Endodermal cell (in vitro differentiated cells): ENCODE measurements at places on chromosomes 3 and 15.
A peak's percentile ranks its signal among the peaks of the same experiment; 100 is the strongest.

DNA sequence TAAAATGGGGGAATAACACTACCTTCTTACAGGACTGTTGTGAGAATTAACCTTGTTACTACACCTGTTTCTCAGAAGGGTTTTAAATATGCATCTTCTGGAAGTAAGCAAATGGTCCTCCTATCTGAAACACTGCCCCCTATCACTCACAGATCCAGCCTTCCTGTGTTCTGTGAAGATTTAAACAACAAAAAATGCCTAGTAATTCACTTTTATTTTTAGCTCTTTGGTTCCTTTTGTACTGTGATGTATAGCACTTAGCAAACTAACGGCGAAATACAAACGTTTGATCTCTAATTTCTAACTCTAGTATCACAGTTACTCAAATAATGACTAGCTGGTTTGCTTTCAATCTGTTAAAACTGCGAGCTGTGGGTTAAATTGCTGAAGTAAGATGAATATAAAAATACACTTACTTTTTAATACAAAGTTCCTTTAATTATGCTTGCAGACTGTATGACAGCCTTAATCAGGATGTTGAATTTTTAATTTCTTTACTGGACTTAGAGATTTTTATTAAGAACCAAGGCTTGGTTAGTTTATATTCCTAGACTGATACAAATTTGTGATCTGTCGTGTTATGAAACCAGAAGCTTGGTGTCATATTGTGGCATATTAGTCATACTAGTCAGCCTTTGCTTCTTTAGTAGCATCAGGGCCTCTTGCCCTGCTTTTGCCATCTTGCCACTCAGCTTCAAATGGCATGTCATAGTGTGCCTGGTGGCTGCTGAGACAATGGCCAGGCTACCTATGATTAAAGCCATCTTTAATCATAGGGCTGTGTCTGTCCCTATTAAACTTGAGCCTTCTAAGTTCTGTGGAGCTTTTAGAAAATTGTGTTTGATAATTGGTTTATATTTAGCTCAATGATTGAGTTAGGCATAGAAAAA is 9.2 kb downstream of the EIF3J start:
- H3K4me3 ChIP-seq, result no peak overlapping the region
- no peak overlapping the region for H3K27ac ChIP-seq
- DNase-seq, result no peak
- H3K36me3 ChIP-seq, result peaks cover 51% of the 10 kb centered on the region
- no peaks in the 10 kb centered on the region for H3K4me1 ChIP-seq

GRCh38 chr15:93129702-93130488 is 40.9 kb upstream of the RGMA start:
- DNase-seq, result no peak
- H3K27ac ChIP-seq, result no peak overlapping the region
- H3K27me3 ChIP-seq, result no peaks in the 10 kb centered on the region
- H3K4me1 ChIP-seq, result peaks cover 7% of the 10 kb centered on the region

- H3K4me1 ChIP-seq, result no peaks in the 10 kb centered on the region
- no peak for DNase-seq
- H3K4me3 ChIP-seq, result no peak overlapping the region
- no peak overlapping the region for H3K27ac ChIP-seq
- H3K36me3 ChIP-seq, result no peaks in the 10 kb centered on the region
These were observed 43.8 kb downstream of the SLC2A2 start for GRCh38 chr3:170982733-170983132.

DNA sequence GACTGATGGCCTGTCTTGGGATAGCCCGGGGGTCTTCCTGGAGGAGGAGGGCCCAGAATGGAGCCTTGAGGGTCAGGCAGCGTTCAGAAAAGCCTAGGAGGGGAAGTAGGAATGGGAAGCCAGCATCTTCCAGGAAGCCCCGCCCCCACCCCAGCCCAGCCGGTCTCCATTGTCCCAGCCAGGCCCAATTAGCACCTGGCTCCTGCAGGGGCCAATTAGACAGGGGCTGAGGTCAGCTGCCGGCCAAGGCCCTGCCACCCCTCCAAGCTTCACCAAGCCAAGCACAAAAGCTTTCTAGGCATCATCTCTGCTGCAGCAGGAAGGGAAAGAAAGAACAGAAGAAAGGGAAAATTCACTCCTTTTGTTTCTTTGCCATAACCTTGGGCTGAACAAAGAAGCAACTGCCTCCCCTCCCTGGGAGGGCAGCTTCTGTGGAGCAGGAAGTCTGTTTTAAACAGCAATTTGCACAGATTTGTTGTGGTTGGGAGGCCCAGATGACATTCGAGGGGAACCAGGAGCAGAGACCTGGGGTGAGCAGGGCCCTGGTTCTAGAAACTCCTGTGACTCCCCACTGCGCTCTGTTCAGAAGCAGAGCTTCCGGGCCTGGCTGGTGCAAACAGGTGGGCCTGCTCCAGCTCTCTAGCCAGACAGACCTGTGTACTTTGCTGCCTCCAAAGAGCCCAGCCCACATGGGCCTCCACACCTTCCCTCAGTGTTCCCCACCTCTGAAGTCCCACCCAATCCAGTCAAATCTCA is 47.7 kb downstream of the CYP11A1 start:
- H3K4me1 ChIP-seq, result peaks cover 6% of the 10 kb centered on the region
- peak; percentile 91 for DNase-seq
- H3K27me3 ChIP-seq, result no peaks in the 10 kb centered on the region

DNA sequence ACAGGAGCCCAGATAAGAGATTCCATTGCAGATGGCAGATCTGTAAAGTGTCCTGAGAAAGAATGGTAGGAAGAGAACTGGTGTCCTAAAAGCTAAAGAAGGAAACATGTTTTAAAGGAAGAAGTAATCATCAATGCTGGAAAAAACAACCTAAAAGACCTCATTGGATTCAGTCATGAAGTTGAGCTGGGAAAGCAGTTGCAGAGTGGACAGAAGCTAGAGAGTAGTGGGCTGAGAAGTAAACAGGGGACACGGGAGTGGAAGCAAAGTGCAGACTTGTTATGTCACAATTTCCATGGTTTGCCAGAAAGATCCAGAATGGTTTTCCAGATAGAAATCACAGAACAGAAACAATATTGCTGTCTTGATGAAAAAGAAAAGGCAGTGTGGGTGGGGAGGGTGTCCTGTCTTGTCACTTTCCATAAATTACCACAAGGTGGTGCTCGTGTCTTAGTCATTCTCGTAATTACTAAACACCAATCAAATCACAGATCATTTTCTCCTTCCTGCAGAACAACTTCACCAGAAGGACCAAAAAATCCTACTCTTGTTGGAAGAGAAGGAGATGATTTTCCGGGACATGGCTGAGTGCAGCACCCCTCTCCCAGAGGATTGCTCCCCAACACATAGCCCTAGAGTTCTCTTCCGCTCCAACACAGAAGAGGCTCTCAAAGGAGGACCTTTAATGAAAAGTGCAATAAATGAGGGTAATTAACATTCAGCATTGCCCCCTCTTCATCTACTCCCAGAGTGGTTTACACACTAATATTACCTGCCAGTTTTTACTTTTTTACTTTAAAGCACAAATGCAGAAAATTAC is 64.5 kb downstream of the KLHL25 start:
- H3K4me1 ChIP-seq, result no peaks in the 10 kb centered on the region
- peak; percentile 75 for DNase-seq
- no peak overlapping the region for H3K4me3 ChIP-seq
- H3K36me3 ChIP-seq, result peaks cover 92% of the 10 kb centered on the region
- no peaks in the 10 kb centered on the region for H3K27me3 ChIP-seq
- no peak overlapping the region for H3K27ac ChIP-seq

GRCh38 chr15:89396723-89397652 is 62.4 kb upstream of the POLG start:
- no peaks in the 10 kb centered on the region for H3K36me3 ChIP-seq
- no peak overlapping the region for H3K4me3 ChIP-seq
- peak; percentile 88 for DNase-seq
- H3K4me1 ChIP-seq, result peaks cover 9% of the 10 kb centered on the region

DNA sequence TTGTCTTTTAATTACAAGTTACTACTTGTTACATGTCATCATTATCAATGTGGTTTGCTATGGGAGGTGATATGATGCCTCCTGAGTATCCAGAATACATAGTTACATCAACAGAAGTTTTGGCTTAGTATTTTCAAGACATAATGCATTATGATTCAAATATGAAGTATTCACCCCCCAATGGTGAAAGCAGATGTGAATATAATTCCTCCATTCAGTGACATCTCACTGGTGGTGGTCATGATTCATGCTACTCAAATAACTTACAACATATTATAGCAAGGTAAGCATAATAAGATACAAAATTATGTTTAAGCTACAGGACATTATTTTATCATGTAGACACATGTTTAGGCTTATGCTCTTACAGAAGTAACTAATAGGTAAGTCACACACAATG is 34.9 kb upstream of the TTBK2 start:
- no peak for DNase-seq
- H3K36me3 ChIP-seq, result peaks cover 83% of the 10 kb centered on the region
- H3K4me1 ChIP-seq, result no peaks in the 10 kb centered on the region
- no peak overlapping the region for H3K27ac ChIP-seq

DNA sequence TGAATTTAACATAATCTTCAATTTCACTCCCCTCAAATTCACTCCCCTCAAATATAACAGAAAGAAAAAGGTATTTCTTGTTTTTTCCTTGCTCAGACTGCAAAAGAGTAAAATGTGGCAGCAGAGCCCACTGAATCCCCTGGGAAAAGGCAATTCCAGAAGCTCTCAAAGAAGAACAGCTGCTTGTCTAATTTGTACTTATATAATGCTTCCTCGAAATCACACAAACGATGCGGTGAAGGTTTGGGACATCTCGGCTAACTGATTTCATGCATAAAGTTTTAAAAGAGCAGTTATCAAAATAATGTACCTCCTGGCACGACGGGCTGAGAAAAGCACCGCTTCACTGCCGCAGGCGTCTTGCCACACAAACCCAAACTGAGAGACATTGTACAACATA is 10.7 kb downstream of the BDH1 start:
- no peak overlapping the region for H3K4me3 ChIP-seq
- H3K36me3 ChIP-seq, result no peaks in the 10 kb centered on the region
- no peak for DNase-seq
- no peak overlapping the region for H3K27ac ChIP-seq

DNA sequence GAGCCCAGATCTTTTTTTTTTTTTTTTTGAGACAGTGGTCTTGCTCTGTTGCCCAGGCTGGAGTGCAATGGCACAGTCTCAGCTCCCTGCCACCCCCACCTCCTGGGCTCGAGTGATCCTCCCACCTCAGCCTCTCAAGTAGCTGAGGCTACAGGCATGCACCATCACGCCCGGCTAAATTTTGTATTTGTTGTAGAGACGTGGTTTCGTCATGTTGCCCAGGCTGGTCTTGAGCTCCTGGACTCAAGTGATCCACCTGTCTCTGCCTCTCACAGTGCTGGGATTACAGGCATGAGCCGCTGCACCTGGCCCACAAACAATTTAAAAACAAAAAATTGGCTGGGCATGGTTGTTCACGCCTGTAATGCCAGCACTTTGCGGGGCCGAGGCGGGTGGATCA is 22.6 kb upstream of the SLC6A6 start:
- no peaks in the 10 kb centered on the region for H3K36me3 ChIP-seq
- H3K4me3 ChIP-seq, result no peak overlapping the region
- no peaks in the 10 kb centered on the region for H3K4me1 ChIP-seq
- no peaks in the 10 kb centered on the region for H3K27me3 ChIP-seq

DNA sequence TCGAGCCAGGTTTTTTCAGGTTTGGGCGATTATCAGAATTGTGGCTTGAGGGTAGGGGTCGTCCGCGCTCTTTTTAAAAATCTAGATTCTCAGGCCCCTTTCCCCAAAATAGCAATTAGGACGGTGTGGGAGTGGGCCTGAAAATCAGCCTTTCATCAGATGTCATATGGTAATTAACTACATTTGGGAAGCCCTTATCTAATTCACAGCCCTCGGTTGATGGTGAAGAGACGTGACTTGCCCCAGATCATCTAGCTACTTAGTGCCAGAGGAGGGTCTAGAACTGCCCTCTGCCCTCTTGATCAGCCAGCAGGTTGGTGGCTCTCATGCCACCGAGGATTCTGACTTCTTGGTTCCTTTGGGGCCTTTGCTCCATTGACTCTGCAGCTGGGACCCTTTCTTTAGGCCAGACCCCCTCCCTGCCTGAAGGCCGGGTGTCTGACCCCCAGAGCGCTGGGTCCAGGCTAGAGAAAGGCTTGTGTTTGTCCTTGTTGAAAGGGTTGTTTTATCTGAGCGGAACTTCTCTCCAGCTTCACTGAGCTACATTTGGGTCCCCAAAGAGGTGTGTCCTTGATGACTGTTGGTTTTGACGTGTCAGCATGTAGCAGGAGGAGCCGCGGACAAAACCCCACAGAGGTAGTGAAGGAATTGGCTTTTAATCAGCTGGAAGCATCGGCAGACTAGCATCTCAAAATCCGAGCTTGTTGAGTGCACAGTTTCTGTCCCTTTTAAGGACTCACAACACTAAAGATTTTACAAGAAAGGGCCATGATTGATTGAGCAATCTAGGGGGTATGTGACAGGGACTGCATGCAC is 857 bp downstream of the AEN start:
- no peaks in the 10 kb centered on the region for H3K27me3 ChIP-seq
- no peaks in the 10 kb centered on the region for H3K4me1 ChIP-seq
- peak overlapping the region; percentile 83 for H3K4me3 ChIP-seq
- peak; percentile 47 for DNase-seq
- H3K27ac ChIP-seq, result peak overlapping the region; percentile 76

DNA sequence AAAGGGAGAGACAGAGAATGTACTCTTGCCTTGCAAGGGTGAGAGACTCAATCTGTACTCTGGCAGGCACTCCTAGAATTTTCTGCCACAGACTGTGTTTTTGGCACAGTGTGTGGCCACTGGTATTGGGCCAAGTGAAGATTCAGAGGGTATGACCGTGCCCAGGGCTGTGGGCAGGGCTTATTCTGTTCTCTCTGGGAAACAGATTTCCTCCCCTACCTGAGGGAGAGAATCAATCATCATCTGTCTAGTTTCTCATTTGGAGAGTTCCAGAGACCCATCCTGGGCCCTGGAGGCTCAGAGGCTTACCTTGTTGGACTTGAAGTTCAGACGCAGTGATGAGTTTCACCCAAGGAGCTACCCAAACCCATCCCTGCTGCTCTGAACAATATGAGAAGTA is 28.2 kb downstream of the CSTA start:
- no peaks in the 10 kb centered on the region for H3K36me3 ChIP-seq
- H3K4me3 ChIP-seq, result no peak overlapping the region
- H3K27ac ChIP-seq, result no peak overlapping the region
- no peaks in the 10 kb centered on the region for H3K27me3 ChIP-seq

DNA sequence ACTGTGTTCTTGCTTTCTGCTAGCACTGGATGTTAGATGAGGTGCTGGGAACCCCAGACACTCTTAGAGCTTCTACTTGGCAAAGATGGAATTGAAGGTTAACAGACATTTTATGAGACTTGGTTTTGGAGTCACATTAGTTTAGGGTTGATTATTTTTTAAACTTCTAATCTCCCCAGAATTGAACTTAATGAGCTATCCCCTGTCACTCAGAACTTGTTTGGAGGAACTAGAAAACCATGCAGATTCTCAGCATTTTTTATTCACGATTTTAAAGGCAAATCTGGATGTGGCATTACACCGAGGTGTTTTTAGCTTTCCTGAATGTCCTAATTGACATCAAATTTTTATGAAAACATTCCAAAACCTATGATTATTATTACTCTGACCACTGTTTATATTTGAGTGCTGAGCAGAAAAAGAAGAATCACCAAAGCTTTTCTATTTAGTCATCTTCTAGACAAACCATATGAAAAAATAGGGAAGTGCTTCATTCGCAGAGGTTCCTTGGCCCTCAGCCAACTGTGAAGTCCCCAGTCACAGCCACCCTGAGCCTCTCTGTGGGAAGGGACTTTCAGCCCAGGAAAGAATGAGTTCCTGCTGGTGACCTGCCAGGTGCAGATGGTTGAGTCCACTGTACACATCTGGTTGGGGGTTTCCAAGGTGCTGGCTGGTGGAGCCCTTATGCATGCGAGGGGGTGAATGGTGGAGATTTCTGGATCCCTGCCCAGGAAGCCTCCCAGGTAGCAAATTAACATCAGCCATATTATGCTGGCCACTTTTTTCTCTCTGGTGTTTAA is 196.0 kb upstream of the TOPAZ1 start:
- H3K4me3 ChIP-seq, result no peak overlapping the region
- H3K36me3 ChIP-seq, result no peaks in the 10 kb centered on the region
- H3K27ac ChIP-seq, result no peak overlapping the region
- DNase-seq, result no peak
